ENCODE measurements at places on chromosomes 3 and 15.

DNA sequence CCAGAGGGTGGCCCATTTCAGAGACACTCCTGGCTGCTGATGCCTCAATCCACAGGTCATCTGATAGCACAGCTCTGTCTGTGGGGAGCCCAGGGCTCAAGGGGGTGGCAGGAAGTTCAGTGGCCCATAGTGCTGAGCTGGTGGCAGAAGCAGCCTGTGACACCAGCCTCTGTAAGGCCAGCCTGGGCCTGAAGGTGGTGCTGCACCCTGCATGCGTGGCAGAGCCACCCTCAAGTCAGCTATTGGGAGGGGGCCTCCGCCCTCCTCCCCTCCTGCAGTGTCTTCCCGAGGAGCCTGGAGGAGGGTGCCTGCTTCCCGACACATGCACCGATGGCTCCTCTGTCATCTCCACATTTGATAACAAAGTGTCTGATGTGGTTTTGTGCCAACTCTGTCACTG is 3.0 kb downstream of the PLA1A start:
- DNase-seq = no peak

GRCh38 chr3:58874248-58874741 is 175.5 kb downstream of the CFAP20DC start:
- DNase-seq = no peak

DNA sequence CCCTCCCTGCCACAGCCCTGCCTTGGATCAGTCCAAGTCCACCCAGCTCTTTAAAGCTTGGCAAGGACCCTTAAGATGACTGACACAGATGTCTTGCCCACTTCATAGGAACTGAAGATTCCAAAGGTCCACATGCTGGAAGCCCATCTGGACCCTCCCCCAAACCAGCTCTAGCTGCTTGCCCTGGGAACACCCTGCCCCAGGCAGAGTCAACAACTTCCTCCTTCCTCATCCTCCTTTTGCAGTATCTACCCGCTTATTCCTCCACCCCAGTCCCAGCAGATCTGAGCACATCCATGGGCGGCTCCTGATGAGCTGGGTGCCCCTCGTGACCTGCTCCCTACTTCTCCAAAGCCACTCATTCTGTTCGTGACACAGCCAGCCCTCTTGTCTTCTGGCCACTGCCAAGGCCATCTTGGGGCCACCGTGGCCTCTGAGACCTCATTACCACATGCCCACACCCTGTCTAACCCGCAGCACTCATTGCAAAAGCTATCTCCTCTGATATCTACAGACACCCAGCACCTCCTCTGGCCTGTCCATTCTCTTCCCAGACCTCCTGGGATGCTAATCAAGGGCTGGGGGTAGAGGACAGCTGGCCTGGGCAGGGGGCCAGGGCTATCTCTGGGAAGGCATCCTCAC is 2.0 kb upstream of the PFKFB4 start:
- DNase-seq = no peak

- DNase-seq = no peak
Measured at GRCh38 chr15:38054488-38054887, 120.0 kb downstream of the TMCO5A start.

DNA sequence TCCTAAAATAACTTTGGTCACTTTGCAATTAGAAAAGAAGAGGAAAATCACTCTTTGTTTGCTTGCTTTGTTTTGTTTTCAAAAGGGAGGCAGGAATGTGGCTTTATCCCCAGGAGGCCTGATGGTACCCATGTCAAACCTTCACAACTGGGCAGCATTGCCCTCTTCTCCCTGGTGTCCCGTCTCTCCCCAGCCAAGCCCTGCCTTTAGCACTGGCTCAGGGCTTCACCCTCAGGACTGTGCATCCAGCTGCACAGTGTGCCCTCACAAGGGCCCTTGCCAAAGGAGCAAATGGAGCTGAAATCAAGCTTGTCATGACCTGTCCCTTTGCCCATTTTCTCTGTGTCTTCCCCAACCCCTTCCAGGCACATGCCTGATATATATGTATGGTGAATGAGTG is 29.1 kb upstream of the ATP13A5 start:
- no peak for DNase-seq

- peak; percentile 68 for DNase-seq
Measured at GRCh38 chr15:77633134-77633912, 611 bp upstream of the LINGO1 start.

DNA sequence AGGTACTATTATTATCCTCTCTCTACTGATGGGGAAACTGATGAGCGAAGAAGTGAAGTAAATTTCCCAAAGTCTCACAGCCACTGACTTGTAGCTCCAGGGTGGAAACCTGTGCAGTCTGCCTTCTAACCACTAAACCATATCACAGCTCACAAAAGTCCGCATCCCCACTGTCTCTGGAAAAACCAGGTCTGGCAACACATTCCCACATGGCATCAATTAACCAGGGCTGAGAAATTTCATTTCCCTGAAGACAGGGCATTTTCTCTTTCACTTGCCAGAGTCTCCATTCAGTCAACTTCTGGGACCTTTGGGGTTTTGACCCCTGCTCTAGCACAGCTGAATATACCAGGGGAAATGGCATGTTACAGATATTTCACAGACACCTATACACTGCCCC is 26.5 kb downstream of the FBXO40 start:
- DNase-seq = no peak

- DNase-seq = no peak
Measured at GRCh38 chr15:101615986-101616848, 36.0 kb downstream of the TM2D3 start.

- no peak for DNase-seq
Measured at GRCh38 chr15:68303560-68304436, 26.3 kb downstream of the FEM1B start.

DNA sequence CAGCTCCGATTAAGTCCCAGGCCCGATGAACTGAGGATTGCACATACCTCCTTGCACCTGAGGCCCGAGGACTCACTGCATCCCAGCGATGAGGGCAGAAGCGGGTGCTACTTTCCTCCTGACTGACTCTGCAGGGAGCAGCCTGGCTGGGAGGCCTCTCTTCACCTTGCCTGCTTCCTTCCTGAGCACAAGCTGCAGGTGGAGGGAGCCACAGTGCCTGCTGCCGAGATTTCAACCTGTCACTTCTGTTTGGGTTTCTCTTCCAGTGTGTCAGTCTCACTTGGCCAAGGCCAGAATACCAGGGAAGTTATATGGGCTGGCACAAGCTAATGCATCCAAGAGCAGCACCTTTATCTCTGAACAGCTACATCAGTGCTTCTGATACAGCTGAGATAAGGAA is 185.4 kb downstream of the NTRK3 start:
- DNase-seq = no peak

- DNase-seq = no peak
Measured at GRCh38 chr3:63228677-63229076, 49.4 kb upstream of the SYNPR start.

DNA sequence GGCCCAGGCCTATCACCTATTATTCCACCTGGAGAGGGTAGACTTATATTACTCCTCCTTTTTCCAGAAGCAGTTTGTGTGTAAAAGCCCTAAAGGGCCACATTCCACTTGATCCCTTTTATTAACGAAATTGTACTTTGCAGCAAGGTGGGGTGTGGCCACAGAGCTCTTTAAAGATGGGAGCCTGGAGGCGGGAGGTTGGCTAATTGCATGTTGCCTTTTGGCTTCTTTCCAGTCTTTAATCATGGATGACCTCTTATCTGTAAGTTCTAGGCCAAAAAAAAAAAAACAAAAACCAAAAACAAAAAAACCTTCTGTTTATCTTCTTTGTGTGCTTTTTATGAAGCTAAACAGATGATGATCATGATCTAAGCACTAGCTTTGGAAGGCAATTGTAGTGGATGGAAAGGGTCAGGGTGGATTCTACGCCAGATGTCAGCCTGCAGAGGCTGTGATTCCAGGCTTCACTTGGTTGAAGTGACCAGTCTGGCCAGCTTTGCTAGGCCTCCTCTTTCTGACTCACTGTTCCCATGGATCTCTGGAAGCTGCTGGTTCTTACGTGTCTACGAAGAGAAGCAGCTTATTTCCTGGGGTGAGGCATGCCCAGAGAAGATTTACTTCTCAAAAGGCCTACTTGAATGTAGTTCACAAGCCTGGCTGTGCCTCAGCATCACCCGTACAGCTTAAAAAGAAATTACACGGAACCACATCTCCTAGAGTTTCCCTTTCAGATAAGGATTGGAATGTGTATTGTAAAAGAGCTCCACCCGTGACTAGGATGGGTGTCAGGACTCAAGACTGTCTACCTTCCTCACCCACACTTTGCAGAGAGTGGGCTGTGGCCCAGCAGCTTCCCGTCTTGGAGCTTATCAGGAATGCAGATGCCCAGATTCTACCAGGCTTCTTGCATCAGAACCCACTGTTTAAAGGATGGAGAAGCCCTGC is 330.9 kb upstream of the C2CD4B start:
- DNase-seq = no peak

Data from stimulated activated CD4-positive, alpha-beta T cell treated with anti-CD3 and anti-CD28 coated beads, Interleukin-4, amount 100 ng/mL, for 48 hours (primary cell).